ENCODE measurements at places on chromosomes 3 and 15.

DNA sequence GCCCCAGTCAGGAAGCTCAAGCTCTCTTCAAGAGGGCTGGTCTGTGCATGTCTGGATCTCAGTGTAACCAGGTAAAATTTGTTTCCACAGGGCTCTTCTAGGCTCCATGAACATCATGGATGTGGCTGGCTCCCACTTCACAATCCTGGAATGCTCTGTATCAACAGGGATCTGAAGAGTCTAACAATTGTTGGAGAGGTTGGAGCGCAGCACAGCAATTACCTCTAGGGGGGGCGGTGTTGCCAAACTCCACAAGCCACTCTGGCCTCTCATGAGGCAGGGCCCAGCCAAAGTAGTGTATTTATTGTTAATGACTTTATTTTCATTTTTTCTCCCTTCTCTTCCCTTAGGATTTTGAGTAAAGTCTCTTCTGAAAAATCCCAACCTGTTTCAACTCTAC, 6.1 kb upstream of the EIF2B5 start:
- DNase-seq = no peak

DNA sequence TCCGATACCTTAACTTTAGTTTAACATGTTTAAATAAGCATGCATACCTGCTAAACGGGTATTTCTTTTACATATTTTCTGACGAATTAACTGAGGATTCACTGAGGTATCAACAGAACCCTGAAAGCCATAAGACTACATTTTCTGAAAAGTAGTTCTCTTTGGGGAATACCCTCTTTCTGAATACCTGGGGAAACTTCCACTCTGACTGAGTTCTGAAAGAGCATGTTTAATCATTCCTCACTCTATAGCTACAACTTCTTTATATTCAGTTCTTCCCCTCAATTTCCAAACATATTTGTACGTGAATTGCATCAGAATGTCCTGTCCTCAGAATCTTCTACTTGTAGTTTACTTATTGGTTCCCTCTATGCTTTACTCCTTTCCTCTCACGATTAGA, 403.0 kb downstream of the ROBO1 start:
- no peak for DNase-seq

DNA sequence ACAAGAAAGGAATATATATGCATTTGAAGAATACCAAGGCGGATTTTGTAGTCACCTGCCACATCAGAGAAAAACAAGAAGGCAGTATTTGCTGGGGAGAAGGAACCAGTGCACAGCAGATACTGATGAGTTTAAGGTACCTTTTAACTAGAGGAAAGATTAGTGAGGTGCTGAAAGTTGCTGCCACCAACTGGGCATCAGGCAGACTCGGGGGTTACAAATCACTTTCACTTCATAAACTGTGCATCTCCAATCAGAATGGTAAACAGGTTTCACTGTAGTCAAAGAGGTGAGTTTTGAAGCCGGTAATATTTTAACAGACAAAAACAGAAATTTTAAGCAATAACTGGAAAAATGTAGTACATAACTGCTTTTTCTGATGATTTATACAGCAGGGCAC, 4.1 kb downstream of the FBN1 start:
- DNase-seq = no peak

- no peak for DNase-seq
Measured at GRCh38 chr15:70611286-70611685, 152.1 kb downstream of the UACA start.

GRCh38 chr3:80734920-80735319, 967.1 kb upstream of the ROBO1 start:
- no peak for DNase-seq

- no peak for DNase-seq
Measured at GRCh38 chr15:68305420-68305871, 27.9 kb downstream of the FEM1B start.

DNA sequence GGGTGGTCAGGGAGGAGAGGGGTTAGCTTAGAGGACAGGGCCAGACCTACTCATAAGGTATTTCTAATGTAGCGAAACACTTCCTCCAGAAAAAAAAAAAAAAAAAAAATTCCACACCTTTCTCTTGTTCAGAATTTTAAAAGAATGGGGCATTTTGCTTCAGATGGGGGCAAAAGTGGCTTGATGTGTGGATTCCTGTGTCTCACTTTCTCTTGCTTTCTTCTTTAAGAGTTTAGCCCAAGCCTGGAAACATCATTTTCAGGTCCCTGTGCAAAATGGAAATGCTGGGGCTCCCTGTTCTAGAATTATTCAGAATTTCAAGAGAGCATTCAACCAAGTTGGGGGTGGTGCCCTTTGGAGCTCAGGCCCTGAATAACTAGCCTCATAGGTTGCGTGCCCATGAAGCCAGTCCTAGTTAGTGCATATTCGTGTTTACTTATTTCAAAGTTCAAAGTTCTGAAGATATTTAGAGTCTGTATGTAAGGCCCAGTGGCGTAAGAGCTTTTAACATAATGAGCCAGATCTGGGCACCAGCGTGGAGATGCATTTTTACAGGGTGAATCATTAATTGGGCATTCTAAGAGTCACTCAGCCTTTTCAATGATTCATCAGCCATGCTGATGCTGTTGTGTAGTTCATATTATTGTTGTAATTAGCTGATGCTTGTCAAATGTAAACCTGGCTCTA, 104.5 kb downstream of the RPLP1 start:
- peak; percentile 77 for DNase-seq

GRCh38 chr3:71636482-71636881, 53.0 kb upstream of the FOXP1 start:
- DNase-seq = no peak

DNA sequence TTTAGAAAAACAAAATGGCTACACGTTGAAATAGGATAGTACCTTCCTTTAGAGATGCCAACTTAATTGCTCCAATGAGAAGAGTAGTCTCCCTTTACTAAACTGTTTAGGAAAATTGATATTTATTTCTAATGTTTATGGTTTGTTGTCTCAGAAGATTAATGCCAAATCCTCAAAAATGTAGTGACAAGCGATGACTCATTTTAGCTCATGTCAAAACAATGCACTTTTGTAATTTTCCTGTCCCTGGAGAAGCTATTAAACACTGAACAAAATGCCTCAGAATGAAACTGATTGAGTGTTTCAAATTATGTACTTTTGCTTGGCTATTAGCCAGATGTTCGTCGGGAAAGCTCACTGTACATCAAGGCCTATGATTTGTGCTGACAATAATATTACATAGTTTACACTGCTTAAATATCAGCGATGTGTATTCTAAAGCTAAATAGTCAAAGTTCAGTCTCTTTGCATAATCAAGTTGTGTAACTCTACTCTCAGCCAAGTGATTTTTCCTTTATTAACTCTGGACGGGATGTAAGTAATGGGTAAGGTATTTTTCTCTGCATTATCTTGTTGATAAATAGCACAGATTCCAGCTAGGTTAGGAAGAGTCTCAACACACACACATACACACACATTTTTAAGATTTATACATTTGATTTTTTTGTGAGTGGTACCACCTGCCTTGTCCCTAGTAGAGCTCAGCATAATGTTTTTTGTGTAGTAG, 83.7 kb downstream of the CMSS1 start:
- peak; percentile 74 for DNase-seq

GRCh38 chr3:195058336-195059005, 212.5 kb downstream of the XXYLT1 start:
- DNase-seq = no peak

Data from non-pigmented ciliary epithelial cell (primary cell).